ENCODE measurements at places on chromosomes 7 and 10.

DNA sequence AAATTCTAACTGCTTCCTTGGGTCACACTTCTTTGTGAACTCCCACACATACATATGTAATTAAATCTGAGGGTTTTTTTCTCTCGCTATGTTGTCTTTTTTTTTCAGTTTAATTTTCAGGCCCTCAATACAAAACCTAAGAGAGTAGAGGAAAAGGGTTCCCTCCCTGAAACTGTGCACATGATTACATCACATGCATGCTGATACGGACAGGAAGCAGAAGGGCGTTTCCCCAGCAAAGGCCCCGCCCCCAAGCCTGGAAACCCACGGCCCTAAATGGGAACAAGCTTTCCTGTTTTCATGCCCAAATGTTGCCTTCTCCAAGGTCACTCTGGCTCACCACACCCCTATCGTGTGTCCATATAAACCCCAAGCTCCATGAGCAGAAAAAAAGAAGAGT, 115.4 kb downstream of the TEX36 start:
- no peak for DNase-seq

DNA sequence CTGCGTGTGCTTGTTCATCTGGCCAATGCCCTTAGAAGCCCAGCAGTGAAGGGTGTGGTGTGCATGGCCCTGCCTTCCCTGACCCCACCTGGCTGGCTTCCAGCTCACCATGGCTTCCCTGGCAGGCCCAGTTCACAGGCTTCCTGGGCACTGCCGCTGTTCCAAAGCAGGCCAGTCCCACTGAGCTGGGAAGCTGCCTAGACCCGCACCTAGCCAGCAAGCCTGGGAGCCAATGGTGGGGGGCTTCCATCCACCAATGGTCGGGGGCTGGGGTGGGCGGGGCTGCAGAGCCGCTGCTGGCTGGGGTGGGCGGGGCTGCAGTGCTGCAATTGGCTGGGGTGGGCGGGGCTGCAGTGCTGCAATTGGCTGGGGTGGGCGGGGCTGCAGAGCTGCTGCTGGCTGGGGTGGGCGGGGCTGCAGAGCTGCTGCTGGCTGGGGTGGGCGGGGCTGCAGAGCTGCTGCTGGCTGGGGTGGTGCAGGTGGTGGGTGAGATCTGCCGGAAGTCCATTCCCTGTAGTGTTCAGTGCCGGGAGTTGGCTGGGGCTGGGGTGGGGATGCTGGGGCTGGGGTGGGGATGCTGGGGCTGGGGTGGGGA, 12.4 kb downstream of the CALY start:
- DNase-seq: no peak

DNA sequence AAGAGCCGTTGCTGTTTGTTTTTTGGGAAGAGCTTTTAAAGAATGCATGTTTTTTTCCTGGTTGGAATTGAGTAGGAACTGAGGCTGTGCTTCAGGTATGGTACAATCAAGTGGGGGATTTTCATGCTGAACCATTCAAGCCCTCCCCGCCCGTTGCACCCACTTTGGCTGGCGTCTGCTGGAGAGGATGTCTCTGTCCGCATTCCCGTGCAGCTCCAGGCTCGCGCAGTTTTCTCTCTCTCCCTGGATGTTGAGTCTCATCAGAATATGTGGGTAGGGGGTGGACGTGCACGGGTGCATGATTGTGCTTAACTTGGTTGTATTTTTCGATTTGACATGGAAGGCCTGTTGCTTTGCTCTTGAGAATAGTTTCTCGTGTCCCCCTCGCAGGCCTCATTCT, 31.6 kb downstream of the PFKFB3 start:
- DNase-seq: no peak

- DNase-seq: no peak
Measured at GRCh38 chr10:33337326-33337957, 3.0 kb upstream of the NRP1 start.

- no peak for DNase-seq
Measured at GRCh38 chr10:121640266-121640665, 42.0 kb upstream of the FGFR2 start.

DNA sequence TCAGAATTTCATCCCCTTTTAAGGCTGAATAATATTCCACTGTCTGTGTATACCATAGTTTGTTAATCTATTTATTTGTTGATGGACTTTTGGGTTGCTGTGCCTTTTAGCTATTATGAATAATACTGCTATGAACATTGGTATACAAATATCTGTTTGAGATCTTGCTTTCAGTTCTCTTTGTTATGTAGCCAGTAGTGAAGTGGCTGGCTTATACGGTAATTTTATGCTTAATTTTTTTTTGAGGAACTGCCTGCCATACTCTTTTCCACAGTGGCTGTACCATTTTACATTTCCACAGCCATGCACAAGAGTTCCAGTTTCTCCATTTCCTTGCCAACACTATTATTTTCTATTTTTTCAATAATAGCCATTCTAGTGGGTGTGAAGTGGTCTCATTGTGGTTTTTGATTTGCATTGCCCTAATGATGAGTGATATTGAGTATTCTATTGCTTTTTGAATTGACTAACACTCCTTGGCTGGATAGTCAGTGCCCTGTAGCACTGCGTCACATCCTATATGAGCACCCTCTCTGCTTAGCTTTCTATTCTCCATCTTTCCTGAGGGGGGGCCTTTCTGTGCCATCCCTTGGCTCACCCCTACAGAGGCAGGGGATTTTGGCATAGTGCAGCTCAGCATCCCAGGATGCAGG, 29.4 kb upstream of the RAPGEF5 start:
- DNase-seq: no peak

DNA sequence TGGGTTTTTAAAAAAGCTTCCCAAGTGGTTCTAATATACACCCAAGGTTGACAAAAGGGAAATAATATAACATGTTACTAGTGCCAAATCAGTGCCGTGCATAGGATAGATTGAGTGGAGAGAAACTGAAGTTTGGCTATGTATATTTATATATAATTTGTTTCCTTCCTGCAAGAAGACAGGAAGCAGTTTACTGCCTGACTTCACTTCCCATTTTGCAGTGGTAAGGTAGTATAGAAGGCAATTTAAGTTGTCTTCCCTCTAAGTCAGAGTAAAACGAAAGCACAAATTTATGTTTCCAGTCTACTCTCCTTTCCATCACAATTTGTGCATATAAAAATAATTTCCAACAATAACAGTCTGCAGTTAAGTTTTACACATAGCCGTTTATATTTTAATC, 3.4 kb upstream of the HYCC1 start:
- no peak for DNase-seq

GRCh38 chr10:78007172-78007571, 22.1 kb downstream of the POLR3A start:
- no peak for DNase-seq

- no peak for DNase-seq
Measured at GRCh38 chr10:2839081-2839725, 228.1 kb upstream of the PFKP start.

DNA sequence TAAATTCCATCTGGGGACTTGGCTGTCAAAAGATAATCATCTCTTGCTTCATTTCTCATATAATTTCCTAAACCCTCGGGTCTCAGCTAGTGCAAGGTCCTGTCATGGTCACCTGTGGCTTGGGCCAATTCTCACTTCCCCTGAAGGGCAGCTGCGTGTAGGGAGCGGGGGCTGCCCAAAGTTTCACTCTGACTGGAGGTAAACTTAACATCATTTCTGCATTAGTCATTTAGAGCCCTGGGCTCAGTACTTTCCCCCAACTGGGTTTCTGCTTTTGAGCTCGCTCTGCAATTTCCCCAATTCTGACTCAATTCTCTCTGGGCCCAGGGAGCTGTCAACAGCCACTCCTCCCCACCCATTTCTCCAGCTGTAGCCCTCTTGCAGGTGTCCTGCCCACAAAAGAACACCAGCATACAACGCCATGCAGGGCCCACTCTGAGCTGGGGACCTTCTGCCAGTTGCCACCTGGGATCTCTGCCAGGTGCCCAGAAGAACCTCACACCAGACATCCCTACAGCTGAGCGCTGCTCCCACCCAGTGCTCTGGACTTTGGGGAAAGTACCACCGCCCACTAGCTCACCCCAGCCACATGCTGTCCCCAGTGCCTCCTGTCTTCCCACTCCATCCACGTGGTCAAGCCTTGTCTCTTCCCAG, 37.9 kb downstream of the VOPP1 start:
- DNase-seq: peak; percentile 46

DNA sequence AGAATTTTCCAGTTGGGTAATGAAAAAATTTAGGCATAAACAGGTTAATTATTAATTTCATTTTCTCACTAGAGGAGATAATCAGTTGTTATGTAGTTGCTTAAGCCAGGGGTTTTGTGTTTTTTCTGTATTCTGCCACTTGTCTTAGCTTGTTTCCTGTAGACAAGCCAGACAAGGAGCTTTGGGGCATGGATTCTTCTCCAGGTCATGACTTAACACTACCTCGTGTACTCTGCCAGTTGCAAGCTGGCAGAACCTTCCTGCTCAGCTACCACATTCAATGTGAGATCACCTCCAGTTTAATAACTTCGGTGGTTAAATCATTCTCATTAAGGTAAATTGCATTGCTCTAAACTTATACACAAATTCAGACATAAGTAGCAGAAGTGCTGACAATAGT, 1.8 kb downstream of the CCM2 start:
- no peak for DNase-seq

DNA sequence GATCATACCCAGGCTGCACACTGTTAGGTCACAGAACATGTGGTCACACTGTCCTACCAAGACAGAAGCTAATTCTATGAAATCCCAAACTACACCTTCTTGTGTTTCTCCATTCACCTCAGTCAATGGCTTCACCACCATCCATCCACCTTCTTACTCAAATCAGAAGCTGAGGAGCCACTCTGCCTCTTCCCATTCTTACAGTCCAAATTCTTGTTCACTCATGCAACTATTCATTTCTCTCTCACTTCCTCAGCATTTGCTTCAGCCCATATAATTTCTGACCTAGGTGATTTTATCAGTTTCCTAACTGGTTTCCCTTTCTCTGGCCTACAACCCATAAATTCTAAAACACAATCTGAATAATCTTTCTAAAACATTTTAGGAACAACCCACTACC, 229.2 kb downstream of the LRRN3 start:
- DNase-seq: no peak

DNA sequence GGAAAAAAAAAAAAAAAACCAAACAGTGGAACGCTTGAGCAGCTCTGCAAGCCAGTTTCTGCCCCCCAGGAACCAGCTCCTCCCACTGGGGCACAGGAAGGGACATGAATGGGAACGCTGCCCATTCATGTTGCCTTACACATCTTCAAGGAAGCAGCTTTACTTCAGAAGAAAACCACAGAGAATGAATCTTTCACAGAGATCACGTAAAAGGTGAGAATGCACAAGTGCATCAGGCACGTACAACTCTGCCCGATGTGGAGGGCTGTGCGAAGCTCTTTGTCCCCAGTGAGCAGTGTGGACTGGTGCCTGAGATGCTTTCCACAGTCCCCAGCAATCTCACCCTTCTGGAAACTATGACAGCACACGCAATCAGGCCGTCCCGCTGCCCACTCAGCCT, 106.2 kb downstream of the DLG5 start:
- no peak for DNase-seq

GRCh38 chr7:135441791-135442190, 68.1 kb downstream of the CNOT4 start:
- peak; percentile 35 for DNase-seq

DNA sequence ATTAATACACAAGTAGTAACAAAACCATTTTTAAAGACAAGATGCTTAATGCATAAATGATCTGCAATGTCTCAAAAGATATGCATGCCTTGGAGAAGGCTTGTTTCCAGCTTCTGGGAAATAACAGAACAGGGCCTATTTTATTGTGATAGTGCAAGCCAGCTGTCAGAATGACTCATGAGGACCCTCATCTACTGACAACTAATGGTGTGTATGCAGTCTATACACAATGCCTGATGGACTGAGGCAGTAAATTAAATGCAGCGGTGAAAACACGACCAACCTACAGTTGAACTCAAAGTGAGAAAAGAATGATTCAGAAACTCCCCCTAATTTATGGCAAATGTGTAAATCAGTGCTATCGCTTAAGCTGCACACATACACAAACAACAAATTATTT, 46.3 kb downstream of the VPS41 start:
- DNase-seq: no peak

- DNase-seq: no peak
Measured at GRCh38 chr10:116685807-116686206, 56.6 kb downstream of the HSPA12A start.

GRCh38 chr10:95525033-95525418, 36.1 kb downstream of the SORBS1 start:
- no peak for DNase-seq

GRCh38 chr10:132069849-132070182, 4.1 kb downstream of the JAKMIP3 start:
- no peak for DNase-seq

DNA sequence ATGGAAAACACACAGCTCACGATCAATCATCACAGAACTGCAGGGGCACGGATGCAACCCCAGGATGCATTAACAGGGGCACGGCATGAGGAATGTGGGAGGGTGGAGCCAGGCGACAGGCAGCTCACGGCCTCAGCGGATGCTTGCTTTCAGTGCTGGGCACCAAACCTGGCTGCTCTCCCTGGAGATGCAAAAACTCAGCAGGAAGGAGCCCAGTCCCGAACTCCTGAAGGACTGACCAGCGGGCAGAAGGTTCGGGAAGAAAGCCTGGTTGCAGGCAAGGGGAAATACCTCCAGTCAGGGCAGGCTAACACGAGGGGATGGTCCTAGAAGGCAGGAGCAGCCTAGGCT, 66.8 kb downstream of the CHST15 start:
- DNase-seq: no peak

GRCh38 chr10:8183241-8183704, 128.8 kb downstream of the GATA3 start:
- DNase-seq: no peak

DNA sequence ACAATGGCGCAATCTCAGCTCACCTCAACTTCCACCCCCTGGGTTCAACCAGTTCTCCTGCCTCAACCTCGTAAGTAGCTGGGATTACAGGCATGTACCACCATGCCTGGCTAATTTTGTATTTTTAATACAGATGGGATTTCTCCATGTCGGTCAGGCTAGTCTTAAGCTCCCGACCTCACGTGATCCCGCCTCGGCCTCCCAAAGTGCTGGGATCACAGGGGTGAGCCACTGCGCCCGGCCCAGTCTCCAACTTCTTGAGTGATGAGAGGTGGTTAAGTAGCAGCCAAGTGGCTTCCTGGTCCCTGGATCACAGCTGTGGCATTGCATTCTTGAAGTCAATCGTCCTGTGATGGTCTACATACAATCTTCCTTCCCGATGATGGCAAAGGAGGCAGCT, 46.1 kb upstream of the NFE2L3 start:
- no peak for DNase-seq

- DNase-seq: no peak
Measured at GRCh38 chr7:50805447-50806125, 22.9 kb upstream of the GRB10 start.

- no peak for DNase-seq
Measured at GRCh38 chr7:157937406-157937805, 600.6 kb downstream of the DNAJB6 start.
